ENCODE measurements at places on chromosomes 11 and 22.

GRCh38 chr11:5258543-5259262, 4.1 kb upstream of the HBG2 start:
- no peak for DNase-seq

DNA sequence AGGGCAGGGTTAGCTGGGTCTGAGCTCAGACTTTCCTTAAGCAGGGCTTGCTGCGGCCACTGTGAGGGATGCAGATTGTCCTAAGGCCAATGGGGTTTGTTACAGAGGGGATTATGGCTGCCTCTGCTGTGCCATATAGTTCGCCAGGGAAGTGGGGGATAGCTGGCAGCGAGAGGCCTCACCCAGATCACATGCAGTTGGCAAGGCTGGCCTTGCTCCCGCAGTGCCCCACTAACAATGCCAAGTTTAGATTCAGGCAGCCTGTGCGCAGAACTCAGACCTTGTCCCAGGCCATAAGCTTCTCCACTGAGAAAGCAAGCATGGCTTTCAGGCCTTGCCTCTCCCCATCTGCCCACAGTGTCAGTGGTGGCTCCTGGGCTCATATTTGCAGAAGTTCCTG, 4.7 kb upstream of the APOL2 start:
- no peak for DNase-seq

DNA sequence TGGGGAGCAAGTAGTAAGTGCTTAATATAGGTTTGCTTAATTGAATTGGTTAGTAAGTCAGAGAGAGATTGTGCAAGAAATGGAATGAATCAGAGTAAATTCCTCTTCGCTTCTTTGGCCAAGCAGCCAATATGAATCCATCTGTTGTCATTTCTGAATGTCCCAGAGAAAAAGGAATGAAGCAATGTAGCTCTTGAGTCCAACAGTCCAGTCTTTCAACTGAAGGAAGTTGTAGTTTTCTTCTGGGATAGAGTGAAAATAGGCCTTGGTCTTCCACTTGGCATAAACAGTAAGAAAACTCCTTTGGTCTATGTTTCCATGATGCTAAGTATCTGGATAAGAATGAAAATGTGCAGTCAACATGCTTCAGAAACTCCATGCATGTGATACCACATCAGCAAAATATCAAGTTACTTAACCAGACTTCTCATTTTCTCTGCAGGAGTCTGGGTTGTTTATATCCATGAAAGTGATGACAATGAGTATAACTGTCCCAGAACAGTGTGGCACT, 1.8 kb upstream of the FIBIN start:
- DNase-seq = no peak

- DNase-seq = no peak
These were observed 98.2 kb upstream of the SLC6A5 start for GRCh38 chr11:20501252-20501651.

DNA sequence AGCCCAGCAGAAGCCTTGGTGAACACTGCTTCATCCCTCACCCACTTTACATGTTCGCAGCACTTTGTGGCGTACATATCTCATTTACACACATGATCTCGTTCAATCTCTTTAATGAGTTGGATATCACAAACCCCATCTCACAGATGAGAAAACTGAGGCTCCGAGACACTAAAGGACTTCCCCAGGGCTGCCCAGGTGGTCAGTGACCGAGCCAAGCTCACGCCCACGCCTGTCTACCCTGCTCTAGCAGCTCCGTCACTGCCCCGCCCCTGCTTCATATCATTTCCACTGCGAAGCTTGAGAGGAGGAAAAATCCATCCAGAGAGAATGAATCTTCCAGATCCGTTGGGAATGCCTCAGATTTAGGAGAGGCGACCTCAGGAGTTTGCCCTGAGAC, 11.8 kb upstream of the DSCAML1 start:
- no peak for DNase-seq

GRCh38 chr11:66918741-66919140, 39.4 kb downstream of the PC start:
- no peak for DNase-seq

DNA sequence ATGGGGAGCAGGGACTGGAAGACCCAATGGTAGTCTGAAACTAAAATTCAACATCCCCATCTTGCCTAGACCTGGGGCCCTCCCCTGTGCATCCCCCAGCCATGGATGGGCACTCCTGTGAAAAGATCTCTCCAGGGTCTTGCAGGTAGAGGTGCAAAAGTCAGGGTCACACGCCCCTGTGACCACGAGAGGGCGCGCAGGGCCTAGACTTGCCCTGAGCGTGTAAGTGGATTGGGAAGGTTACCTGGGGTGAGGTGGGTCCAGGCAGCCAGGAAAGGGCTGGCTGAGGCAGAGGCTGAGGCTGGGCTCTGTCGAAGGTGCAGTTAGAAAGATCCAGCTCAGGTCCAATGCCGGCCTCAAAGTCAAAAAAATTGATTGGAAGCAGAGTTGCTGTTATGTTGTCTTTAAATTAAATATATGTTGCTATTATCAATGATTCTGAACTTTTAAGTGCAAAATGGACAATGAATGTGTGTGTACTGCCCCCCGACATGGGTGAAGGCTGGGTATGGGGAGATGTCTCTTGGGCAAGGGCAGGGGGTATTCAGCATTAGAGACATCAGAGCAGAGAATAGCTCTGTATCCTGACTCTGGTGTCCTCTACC, 4.8 kb upstream of the POU2F3 start:
- peak; percentile 83 for DNase-seq

GRCh38 chr11:110977661-110978060, 265.4 kb upstream of the ARHGAP20 start:
- no peak for DNase-seq

- DNase-seq = no peak
These were observed 245.5 kb downstream of the BRD1 start for GRCh38 chr22:49582181-49582580.

GRCh38 chr11:119320776-119321524, 4.0 kb upstream of the MCAM start:
- peak; percentile 85 for DNase-seq

DNA sequence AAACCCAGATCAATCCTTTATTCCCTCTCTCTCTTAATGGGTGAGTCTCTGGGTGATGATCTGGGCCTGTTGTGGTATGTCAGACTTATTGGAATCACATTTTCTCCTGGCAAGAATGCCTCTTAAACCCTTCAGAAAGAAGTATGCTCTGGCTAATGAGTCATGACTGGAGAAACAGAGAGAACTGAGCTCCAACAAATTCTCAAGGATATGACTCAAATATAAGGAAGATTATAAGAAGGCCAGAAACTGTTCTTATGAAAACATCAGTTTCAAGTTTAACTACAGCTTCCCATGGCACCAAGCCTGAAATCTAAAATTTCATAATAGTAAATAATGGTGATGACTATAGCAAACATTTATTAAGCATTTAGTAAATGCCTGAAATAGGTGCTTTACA, 83.9 kb downstream of the OR5AK2 start:
- no peak for DNase-seq

GRCh38 chr22:48515571-48516200, 1312.0 kb downstream of the BRD1 start:
- DNase-seq = no peak

DNA sequence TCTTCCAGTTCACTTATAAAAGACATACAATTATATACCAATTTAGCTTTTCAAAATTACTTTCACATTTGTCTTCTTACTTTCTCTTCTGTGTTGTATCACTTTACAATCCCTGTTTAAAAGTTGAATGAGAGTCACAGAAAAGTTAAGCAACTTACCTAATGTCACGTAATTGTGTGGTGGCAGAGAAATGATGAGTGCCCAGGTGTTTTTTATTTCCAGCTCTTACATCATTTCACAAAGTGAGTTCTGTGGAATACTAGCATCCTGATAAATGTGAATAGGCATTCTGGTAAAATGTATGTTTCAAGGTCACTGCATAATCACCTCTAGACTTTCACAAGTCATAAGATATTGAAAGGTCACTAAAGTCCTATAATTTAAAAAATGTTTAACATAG, 133.0 kb upstream of the FIBIN start:
- no peak for DNase-seq

- DNase-seq = no peak
These were observed 12.7 kb upstream of the MSANTD2 start for GRCh38 chr11:124812876-124813275.

- DNase-seq = no peak
These were observed 73.4 kb downstream of the WNT7B start for GRCh38 chr22:45903355-45904135.

GRCh38 chr11:33687733-33688479, 12.7 kb downstream of the C11orf91 start:
- DNase-seq = peak; percentile 53

DNA sequence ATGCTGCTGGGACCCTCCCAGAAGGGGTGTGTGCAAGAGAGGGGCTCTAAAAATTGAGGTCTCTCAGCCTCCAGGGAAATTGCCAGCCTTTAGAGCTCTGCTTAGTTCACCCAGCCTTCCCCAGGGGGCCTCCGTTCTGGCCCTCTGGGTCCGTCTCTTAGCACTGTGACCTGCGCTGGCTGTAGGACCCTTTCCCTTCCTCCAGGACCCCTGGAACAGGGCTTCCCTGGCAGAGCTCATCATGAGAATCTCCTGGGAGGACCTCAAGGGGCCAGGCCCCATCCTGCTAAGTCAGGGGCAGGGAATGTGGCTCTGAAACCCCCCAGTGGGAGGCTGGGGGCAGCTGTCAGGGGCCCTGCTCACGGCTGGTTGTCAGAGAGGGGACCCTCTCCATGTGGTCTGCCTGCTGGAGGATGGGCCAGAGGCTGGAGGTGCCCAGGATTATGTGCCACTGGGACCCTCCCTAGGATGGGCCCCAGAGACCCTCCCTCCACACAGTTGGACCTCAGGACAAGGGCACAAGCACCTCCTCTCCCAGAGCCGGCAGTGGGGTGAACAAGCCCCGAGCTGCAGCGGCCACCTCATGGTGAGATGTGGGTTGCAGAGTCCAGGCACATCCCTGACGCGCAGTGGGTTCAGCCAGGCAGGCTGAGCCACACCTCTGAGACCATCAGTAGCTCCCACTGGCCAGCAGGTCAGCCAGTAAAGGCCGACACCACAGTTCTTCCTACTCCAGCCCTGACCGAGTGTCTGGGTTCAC, 27.1 kb upstream of the GAL start:
- no peak for DNase-seq

DNA sequence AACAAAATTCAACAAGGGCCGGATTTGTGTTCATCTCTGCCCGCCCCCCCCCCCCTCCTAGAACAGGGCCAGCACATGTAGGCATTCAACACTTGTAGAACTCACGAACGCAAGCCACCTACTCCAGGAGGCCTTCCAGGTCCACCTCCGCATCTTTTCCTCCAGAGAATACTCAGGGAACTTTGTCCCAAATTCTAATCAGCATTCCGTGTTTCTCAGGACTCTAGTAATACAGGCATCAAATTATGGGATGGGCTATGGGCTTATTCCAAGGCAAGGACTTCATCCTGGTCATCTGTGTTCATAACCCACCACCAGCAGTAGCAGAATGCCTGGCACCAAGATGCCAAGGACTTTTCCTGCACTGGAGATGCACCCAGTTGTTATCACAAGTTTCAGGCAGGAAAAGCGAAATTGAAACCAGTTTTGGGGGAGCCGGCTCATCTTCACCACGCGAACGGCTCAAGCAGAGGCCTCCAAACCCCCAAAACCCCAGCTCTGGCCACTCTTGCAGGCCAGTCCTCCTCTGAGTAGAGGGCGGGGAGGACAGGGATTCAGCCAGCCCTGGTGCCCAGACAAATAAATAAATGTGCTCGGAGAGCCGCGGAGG, 462 bp downstream of the UBE2L6 start:
- DNase-seq = peak; percentile 32

- peak; percentile 49 for DNase-seq
These were observed 40.4 kb upstream of the AKIP1 start for GRCh38 chr11:8870411-8871170.

- DNase-seq = no peak
These were observed 1704.5 kb upstream of the RAG2 start for GRCh38 chr11:38302564-38302963.
